ENCODE measurements at places on chromosomes 13 and 19.

DNA sequence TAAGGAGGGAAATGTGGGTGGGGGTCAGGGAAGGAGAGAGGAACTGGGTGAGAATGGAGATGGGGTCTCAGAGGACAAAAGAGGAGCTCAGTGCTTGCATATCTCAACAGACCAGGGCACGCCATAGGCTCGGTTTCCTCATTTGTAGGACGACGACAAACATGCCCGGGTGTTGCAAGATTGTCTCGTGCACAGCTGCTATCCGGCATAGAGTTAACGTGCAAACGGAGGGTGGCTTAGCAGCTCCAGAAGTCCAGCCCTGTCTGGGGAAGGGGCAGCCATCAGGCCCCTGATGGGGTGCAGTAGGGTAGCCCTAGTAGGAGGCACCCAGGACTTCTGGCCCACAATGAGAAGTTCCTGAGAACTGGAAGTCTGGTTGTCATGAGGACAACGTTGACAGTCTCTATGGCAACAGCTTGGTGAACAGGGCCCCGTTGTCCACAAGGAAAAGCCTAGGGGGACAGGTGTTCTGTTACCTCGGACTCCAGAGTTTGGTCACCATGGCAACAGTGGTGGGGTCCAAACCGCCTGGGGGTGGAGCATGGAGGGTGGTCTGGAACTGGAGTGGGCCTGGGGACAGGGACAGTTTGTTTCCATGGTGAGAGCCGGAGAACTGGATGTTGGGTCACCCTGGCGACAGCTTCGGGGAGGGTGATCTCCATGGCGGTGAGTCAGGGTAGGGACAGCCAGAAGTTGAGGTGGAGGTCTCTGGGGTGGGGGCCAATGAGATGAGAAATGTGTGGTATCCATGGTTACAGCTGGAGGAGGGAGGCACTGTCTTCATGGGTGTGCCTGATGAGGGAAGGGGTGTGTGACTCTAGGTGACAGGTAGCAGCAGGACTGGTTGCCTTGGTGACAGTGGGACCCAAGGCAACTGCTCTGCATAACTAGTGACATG is 16.8 kb downstream of the TM6SF2 start:
- no peak for ATAC-seq

GRCh38 chr13:94327318-94327717 is 152.2 kb downstream of the DCT start:
- no peak for ATAC-seq

- peak; percentile 48 for ATAC-seq
Measured at GRCh38 chr19:10915130-10916091, 13.0 kb downstream of the YIPF2 start.

- no peak for ATAC-seq
Measured at GRCh38 chr13:20230913-20231838, 943 bp downstream of the GJB6 start.

- ATAC-seq, result no peak
Measured at GRCh38 chr19:30089086-30089665, 147.1 kb downstream of the URI1 start.

DNA sequence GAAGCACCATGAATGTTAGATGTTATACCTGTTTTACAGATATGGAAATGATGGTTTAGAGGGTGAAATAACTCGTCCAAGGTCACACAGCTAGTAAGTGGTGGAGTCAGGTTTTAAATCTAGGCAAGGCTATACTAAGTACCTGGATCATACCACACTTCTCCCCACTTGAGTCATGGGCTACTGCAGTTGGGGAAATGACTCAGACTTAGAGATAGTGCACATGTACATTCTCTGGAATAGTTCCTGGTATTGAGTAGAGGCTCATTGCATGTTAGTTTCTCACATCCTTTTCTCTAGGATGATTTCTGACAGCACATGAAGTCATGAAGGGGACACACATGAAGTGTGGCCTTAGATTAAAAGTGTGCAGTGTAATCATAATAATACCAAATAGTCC is 76.2 kb upstream of the TNFSF11 start:
- no peak for ATAC-seq

GRCh38 chr13:110531671-110532083 is 29.8 kb downstream of the RAB20 start:
- ATAC-seq, result no peak
